ENCODE measurements at places on chromosomes 2 and 18. TPM values are rescaled to one million over a fixed set of nuclear protein-coding genes. Genes with fewer than 3 reads are reported as not detected.

- DNase-seq = no peak
Observed at GRCh38 chr2:148888003-148888501, 13.0 kb downstream of the KIF5C start.

Gene ANKRD29
- not detected for total RNA-seq

DNA sequence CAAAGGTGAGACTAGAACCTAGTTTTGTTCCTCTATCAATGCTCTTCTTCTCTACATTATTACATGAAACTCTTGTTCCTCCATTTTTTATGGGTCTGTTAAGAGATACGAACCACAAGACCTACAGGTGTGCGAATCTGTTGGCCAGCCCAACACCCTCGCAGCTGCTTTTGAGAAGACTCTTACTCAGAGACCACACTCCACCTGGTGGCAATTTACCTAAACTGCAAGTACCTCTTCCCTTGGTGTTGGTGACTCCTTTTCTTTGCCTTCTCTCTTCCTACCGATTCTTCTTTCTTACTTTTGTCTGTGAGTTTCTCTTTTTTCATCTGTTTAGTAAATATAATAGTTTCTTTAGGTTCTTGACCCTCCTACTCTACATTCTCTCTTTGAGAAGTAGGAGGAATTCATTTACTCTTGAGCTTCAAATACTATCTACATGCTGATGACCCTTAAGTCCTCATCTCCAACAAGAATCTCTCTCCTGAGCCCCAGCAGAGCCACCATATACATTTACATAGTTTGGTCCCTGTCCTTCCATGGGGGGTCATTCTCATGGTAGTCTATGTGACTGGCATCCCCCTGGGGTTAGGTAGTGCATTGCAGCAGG is 81.8 kb upstream of the GAREM1 start:
- DNase-seq = peak; percentile 9

GRCh38 chr2:5690286-5690685 is 1.9 kb upstream of the SOX11 start:
- no peak for DNase-seq

Gene IL1R1
- 25.0 TPM for total RNA-seq

GRCh38 chr2:197515739-197516392 is at the start of gene MOB4:
TSS of gene MOB4 (plus strand) at chr2:197516066. CDS start at chr2:197516087, 21 bp downstream.
- peak; percentile 92 for DNase-seq

- no peak for DNase-seq
Observed at GRCh38 chr2:55000341-55000740, 49.9 kb downstream of the RTN4 start.

Gene LIMS3
- total RNA-seq = not detected

Gene PRSS56
- not detected for total RNA-seq
